ENCODE measurements at places on chromosomes 5 and 9.
A peak's percentile ranks its signal among the peaks of the same experiment; 100 is the strongest.

DNA sequence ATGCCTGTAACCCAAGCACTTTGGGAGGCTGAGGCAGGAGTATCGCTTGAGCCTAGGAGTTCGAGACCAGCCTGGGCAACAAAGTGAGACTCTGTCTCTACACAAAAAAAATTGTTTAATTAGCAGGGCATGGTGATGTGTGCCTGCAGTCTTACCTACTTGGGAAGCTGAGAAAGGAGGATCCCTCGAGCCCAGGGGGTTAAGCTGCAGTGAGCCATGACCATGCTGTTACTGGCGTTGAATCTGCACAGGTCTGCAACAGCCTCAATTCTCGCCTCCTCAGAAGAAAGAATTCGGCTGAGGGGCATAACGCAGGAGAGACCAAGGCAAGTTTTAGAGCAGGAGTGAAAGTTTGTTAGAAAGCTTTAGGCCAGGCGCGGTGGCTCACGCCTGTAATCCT is 18.0 kb downstream of the CCT5 start:
- no peak for DNase-seq

- DNase-seq: peak; percentile 5
These were observed 291.6 kb upstream of the C9orf72 start for GRCh38 chr9:27864644-27865438.

DNA sequence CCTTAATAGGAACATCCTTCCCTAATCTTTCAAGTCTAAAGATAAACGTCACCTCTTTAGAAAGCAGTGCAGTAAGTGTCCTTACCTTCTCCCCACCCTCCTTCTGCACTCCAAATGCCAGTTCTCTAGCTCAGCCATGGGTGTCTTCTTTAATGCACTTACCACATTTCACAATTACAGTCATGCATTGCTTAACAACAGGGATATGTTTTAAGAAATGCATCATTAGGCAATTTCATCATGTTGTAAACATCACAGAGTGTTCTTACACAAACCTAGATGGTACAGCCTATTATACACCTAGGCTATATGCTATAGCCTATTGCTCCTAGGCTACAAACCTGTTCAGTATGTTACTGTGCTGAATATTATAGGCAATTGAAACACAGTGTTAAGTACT is 91.2 kb downstream of the RFX3 start:
- no peak for DNase-seq

GRCh38 chr5:79834754-79835714 is 145.4 kb downstream of the CMYA5 start:
- no peak for DNase-seq

- DNase-seq: no peak
These were observed 69.0 kb upstream of the SLC12A2 start for GRCh38 chr5:128014578-128014977.

- DNase-seq: no peak
These were observed 322.7 kb downstream of the ARHGEF28 start for GRCh38 chr5:73948720-73949119.

DNA sequence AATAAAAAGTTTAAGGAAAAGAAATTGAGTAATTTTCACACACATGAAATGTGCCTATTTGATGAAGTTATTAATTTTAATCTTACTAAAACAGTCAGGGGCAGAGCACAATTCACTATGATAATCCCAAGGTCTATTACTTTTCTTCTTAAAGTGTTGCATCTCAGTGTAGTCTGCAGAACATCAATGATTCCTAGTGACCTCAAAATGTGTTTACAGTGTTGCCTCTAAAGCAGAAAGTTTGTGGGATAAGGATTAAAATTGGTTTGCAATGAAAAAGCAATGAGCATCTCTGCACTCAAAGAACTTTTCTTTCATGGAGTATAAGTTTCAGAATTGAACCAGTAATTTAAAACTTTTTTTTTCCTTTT is 63.0 kb downstream of the CEP120 start:
- DNase-seq: no peak

GRCh38 chr9:91033797-91034196 is 232.2 kb downstream of the SYK start:
- DNase-seq: no peak

- no peak for DNase-seq
These were observed 44.4 kb downstream of the ACTBL2 start for GRCh38 chr5:57437976-57438805.

- DNase-seq: no peak
These were observed 135.9 kb downstream of the TUSC1 start for GRCh38 chr9:25542319-25542718.

DNA sequence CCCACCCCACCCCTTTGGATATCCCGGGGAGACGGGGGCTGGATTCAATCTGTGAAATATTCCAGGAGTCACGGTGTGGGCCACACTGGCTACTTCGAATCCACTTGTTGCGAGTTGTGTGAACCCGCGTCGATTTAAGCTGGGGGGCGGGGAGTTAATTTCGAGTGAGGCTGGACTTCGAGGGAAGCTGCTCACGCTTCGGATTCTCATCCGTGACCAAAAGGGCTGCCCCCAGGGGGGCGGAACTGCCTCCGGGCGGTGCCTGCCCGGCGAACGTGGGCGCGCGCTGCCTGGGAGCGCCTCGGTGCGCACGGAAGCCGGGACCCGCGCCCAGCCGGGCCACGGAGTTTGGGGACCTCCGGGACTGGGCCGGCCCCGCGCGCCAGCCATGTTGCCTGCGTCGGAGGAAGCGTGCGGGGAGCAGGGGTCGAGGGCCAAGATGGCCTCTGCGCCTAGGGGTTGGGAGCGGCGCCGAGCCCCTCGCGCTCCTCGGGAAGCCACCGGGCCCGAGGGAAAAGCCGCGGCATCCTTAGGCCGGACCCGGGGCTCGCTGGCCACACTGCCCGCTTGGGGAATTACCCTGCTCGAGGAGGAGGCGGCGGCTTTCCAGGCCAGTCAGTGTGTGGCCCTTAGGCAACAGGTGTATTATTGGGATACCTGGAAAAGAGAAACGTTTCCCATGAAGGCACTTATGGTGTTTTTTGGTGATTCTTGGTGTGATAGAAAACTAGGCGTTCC is 975 bp downstream of the OCLN start:
- peak; percentile 58 for DNase-seq

DNA sequence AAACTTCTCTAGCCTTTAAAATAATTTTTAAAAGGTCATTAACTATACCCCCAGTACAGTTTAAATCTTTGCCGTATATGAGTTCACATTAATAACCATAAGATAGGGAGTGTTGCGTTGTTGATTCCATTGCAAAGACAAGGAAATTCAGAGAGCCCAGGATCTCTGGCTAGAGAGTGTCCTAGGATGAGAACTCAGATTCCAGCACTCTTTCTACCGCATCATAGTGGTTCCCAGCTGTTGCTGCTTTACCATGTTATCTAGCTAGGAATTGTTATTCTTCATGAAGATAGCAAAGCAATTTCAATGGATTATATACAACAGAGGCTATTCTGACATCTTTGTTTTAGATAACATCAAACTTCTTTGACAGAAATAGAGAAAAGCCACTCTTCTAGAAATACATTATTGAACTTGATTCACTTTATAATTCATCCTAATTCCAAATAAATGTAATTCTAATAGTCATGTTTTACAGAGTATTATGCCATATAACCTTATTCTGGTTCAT is 78.4 kb upstream of the IL7R start:
- DNase-seq: no peak
